ENCODE measurements at places on chromosomes 12 and 14.

DNA sequence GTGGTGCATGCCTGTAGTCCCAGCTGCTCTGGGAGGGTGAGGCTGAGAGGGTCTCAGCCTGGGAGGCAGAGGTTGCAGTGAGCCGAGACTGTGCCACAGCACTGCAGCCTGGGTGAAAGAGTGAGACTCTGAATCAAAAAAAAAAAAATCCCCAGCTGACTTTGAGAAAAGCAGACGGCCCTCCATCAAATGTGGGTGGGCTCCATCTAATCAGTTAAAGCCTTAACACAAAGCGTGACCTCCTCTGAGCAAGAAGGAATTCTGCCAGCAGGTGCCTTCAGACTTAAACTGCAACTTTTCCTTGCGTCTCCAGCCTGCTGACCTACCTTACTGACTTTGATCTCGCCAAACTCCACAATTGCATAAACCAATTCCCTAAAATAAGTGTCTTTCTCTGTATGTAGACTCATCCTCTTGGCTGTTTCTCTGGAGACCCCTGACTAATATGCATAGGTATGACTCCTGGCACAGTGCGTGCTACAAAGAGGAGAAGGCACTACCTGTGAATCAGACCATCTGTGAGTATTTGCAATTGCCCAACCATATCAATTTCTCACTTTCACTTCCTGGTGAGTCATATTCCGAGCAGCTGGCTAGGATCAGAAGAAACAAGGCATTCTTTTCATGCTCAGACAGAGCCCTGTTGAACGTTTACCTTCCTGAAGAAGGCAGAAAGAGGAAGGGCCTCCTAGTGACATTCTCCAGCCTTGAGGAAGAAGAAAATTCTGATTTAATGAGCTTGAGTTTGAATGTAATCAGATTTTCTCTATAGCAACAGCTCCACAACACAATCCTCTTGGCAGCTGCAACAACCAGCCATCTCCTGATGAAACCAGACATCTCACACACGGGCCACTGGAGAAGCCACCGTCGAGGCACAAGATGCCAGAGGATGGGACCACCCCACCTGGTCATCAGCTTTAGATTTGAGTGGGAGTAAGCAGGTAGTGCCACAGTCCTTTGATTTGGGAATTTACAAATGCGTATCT lies 54.3 kb downstream of the CLMN start:
- peak; percentile 22 for DNase-seq

- DNase-seq, result no peak
Observed at GRCh38 chr12:76864791-76865400, 13.9 kb downstream of the CSRP2 start.

- DNase-seq, result no peak
Observed at GRCh38 chr14:43369710-43370564, 1137.1 kb downstream of the FSCB start.

DNA sequence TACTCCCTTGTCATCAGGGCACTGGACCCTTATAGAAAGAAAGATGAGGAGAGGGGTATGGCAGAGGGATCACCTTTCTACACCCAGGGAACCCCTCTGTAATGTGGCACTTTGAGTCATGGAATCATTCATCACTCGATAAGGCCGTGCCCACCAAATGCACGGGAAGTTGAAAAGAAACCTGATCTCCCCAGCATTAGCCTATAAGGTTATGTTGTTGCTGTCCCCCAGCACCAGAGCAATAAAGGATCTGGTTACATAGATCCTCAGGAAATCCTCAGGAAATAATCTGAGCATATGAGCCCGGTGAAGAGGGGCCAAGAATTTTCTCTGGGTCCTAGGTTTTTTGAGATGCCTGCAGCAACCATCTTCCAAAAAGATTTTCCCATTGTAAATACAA lies 148.8 kb upstream of the CRY1 start:
- no peak for DNase-seq

DNA sequence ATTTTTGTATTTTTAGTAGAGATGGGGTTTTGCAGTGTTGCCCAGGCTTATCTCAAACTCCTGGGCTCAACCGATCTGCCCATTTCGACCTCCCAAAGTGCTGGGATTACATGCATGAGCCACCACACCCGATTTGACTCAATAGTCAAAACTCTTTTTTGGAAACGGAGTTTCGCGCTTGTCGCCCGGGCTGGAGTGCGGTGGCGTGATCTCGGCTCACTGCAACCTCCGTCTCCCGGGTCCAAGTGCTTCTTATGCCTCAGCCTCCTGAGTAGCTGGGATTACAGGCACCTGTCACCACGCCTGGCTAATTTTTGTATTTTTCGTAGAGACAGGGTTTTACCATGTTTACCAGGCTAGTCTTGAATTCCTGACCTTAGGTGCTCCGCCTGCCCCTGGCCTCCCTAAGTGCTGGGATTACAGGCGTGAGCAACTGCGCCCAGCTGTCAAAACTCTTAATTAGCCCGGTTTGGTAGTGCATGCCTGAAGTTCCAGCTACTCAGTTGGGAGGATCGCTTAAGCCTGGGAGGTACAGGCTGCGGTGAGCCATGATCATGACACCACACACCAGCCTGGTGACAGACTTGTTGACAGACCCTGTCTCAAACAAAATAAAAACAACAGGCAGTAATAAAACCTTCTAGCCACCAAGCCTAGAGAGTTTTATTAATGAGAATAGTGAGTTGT lies 12.4 kb downstream of the MED21 start:
- DNase-seq, result no peak

GRCh38 chr12:108605000-108605689 lies 7.3 kb upstream of the TMEM119 start:
- no peak for DNase-seq

DNA sequence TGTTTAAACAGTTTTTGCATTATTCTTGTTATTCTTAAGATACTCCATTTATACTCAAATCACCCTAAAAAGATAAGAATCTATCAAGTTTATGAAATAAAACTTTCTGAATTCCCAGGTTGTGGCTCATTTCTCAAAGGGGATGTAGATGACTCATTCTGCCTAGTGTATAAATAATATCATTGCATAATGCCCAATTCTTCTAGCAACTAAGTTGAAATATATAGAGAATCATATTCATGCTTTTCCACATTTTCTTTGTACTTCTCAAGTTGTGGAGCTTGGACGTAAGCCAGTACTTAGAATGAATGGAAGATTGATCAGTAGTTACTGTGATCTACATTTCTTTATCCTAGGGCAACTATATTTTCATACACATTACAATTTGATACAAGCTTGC lies 201.1 kb downstream of the PPFIA2 start:
- no peak for DNase-seq

DNA sequence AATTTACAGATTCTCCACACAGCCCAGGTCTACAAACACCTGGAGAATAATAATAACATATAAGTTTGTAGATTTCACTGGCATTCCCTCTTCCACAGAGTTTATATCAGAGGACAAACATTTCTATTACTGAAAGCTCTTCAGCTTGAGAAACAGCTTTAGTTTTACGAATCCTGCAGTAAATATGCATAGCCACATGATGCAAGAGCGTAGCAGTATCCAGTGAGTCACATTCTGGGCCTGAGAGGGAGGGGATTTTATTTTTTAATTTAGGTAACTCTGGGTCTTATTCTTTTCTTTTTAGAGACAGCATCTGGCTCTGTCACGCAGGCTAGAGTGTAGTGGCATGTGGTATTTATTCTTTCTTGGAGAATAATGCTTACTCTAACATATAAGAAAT lies 1002.8 kb downstream of the TRHDE start:
- no peak for DNase-seq

DNA sequence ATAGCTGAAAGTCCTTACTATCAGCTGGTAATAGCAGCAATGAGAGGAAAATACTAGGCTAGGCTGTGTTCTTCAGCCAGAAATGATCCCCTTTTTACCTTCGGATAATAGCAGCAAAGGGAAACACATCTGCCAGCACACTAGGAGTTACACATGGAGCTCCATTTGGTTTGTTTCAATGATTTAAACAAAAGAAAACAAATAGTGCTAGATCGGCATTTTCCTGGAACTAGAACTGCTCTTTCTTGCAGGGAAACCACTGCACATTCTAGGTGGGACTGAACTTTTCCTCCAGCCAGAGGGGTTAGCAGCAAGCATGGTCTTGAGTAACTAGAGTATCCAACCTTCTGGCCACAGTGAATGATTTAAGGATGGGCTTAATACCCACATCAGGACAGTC lies 117.6 kb downstream of the PDE6H start:
- no peak for DNase-seq

DNA sequence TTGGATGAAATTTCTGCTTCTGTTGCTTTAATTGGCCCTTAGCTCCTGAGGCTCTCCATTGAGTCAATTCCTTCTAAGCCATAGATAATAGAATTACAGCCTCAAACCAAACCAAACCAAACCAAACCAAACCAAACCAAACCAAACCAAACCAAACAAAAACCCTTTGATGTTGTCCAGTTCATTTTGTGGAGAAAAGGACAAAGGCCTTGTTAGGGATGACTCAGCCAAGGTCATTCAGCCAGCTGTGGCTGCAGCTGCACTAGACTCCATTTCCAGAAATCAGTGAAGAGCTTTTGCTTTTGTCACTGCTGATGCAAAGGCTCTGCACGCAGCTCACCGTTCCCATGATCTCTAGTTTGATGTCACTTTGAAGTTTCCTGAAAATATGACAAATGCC lies 82.2 kb upstream of the RMST start:
- DNase-seq, result no peak

DNA sequence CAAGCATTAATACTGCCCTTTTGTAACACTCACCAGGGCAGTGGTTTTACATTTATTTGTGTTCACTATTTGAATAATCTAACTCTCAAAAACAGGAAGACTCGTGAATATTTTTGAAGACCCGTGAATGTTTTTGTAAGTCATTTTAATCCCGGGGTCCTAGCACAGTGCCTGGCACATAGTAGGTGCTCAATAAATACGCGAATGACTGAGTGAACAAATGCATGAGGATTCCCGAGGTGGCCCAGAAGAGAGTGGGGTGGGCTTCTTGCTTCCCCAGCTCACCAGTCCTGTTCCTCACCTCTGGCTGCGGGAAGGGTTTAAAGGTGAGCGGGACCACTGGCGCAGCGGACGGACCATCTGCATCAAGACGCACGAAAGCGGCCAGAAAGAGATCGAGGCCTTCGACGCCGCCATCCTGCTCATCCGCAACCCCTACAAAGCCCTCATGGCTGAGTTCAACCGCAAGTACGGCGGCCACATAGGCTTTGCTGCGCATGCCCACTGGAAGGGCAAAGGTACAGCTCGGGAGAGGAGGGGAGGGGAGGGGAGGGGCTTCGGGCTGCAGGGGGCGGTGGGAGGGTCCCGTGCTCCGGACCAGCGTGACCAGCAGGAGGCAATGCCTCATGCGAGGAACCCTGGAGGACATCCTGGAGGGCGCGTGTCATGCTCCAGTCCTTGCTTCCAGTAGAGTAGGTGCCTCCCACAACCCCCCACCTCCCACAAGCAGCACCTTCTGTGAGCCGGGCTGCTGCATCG lies 98.9 kb downstream of the CMKLR1 start:
- DNase-seq, result no peak

DNA sequence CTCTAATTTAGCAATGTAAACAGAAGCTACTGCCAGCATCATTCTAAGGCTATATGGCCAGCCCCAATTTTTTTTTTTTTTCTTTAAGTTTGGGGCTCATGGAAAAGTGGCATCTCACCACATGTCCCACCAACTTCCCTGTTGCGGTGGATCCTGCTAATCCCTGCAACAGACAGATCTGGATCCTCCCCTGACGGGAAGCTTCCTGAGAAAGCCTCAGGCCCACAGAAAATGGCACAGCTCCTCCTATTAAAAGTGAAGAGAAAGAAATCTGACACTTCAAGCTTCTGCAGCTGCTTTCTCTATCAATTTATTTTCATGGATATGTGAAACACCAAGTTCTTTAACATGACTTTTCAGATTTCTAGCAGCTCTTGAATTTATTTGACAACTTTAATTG lies 433.8 kb upstream of the DCN start:
- DNase-seq, result no peak

- DNase-seq, result no peak
Observed at GRCh38 chr14:89501381-89501780, 84.3 kb upstream of the FOXN3 start.

DNA sequence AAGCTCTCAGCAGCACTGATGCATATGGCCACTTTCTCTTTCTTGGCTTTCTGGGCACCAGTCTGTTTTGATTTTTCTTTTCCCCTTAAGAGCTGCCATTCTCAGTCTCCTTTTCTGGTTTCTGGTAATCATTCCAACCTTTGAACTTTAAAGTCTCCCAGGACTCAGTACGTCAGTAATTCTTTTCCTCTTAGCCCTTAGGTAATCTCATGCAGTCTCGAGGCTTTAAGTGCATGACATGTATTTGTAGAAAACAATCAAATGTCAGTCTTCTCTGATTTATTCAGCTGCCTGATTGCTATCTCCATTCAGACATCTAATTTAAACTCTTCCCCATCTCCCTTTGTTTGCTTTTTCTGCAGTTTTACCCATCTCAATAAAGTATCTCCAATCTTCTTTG lies 139.1 kb upstream of the PDZRN4 start:
- no peak for DNase-seq

GRCh38 chr12:100163416-100164152 lies 20.9 kb upstream of the BLTP3B start:
- DNase-seq, result peak; percentile 7

GRCh38 chr12:87439990-87440827 lies 589.0 kb downstream of the C12orf50 start:
- no peak for DNase-seq

GRCh38 chr12:11862798-11863197 lies 207.9 kb upstream of the BCL2L14 start:
- DNase-seq, result no peak

DNA sequence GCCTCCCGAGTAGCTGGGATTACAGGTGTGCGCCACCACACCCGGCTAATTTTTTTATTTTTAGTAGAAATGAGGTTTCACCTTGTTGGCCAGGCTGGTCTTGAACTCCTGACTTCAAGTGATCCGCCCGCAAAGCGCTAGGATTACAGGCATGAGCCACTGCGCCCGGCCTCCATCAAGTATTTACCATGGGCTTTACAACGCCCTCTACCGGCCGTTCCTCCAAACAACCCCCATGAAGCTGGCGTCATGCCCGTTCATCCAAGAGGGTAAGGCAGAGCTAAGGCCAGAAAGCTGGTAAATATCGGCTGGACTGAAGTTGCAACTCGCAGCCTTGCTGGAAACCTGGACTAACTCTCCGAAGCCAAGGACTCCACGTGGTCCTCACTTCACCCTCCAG lies 41.6 kb downstream of the RNF34 start:
- no peak for DNase-seq

- no peak for DNase-seq
Observed at GRCh38 chr14:93965287-93965821, 11.0 kb downstream of the ASB2 start.

- no peak for DNase-seq
Observed at GRCh38 chr12:103846415-103846814, 5.4 kb upstream of the NT5DC3 start.

DNA sequence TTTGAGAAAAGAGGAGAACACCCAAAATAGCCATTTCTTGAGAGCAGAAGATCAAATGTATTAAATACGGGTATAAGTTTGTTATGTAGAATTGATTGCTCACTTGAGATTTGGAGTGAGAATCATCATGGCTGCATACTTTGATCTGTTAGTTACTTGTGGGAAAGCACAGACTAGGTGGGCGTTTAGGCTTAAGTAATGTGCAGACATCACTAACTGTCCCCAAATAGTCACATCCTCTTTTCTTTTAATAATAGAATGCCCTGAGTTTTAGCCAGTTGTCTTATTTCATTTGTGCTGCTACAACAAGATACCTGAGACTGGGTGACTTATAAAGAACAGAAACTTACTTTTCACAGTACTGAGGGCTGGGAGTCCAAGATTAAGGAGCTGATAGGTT lies 14.3 kb upstream of the GTF2A1 start:
- DNase-seq, result no peak

- no peak for DNase-seq
Observed at GRCh38 chr12:113208041-113208934, 13.0 kb upstream of the TPCN1 start.

GRCh38 chr12:5718680-5719079 lies 226.4 kb downstream of the ANO2 start:
- no peak for DNase-seq
